ENCODE measurements at places on chromosomes 4 and X.

DNA sequence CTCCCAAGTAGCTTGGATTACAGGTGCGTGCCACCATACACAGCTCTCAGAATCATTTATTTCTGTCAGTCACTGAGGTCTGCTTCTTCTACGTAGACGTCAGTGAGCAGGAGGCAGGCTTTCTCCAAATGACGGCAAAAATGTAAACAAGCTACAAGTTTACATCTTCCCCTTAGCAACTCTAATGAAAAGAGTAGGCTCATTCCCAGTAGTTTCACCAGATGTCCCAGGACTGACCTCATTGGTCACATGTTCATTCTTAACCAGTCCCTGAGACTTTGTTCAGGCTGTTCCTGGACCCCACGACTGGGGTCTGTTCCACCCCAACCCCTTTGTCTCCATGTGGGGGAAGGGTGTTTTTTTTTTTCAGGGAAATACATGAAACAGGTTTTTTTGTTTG, 67.1 kb downstream of the TENM3 start:
- DNase-seq = no peak

- no peak for DNase-seq
Measured at GRCh38 chr4:183434264-183434663, 10.2 kb upstream of the CDKN2AIP start.

- DNase-seq = peak; percentile 62
Measured at GRCh38 chr4:139030614-139031235, 15.1 kb downstream of the NOCT start.

DNA sequence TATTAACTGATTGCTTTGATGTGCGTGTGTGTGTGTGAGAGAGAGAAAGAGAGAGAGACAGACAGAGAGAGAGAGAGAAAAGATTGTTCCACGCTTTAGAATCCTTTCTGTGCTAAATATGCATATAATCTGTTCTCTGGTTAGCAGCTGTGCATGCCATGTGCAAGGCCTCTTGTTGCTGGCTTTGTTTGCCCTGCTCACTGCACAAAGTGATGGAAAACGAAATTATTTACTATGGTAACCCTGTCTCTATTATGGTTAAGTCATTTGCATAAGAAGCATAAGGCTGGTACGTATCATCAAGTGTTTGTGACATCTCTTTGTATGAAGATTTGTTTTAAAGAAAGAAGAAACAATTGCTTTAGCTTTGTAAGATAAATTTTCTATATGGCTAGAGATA, 190.2 kb upstream of the POF1B start:
- peak; percentile 56 for DNase-seq

GRCh38 chr4:156312261-156312847, 358.7 kb upstream of the CTSO start:
- no peak for DNase-seq

Data from NCI-H1092 treated with DMSO at 0.1 percent for 48 hours (cell line).